ENCODE measurements at places on chromosomes 11 and 22. TPM values are rescaled to one million over a fixed set of nuclear protein-coding genes. Genes with fewer than 3 reads are reported as not detected.

DNA sequence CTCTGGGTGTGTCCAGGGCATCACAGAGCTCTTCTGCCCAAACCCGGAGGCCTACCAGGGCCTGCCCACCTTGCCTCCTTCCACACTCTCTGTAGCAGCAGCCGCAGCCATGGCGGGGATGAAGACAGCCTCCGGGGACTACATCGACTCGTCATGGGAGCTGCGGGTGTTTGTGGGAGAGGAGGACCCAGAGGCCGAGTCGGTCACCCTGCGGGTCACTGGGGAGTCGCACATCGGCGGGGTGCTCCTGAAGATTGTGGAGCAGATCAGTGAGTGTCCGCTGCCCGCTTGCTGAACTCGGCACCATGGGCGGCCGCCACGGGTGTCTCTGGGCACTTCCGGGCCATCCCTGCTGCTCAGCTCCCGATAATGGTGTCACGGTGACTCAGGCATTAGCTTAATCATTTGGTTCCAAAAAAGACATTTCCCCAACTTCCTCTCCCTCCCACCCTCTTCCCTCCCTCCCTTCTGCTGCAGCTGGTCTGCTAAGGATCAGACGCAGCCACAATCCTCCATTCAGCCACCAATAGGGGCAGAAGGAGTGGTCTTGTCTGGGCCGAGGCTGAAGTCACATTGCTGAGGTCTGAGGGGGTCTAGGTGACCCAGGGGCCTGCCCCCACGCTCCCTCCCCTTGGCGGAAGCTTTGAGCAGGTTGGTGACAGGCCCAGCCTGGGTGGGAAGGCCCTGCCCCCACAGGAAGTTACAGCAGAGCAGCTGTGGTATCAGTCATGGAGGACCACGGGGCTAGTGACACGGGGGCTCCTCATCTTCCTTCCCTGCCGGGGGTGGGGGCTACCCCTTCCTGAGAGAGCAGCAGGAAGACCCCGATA lies 950 bp downstream of the FERMT3 start:
- DNase-seq, result no peak

Gene IGLL5
- not detected for total RNA-seq

DNA sequence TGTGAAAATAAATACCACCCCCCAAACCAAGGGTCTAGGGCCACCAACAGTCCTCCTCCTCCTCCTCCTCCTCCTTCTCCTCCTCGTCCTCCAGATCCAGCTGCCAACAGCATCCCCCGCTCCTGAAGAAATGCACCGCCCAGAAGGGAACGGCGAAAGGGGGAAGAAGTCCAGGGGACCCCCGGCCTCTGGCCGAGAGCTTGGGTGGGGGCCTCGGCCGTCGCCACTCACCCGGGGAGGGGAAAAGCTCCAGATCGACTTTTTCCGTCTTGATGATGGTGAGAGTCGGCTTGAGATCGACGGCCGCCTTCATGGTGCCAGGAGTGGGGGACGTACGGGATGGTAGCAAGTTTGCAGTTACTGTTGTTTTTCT lies 65.7 kb downstream of the ETS1 start:
- DNase-seq, result no peak

- DNase-seq, result no peak
Measured at GRCh38 chr11:35387111-35387982, 32.0 kb downstream of the SLC1A2 start.

DNA sequence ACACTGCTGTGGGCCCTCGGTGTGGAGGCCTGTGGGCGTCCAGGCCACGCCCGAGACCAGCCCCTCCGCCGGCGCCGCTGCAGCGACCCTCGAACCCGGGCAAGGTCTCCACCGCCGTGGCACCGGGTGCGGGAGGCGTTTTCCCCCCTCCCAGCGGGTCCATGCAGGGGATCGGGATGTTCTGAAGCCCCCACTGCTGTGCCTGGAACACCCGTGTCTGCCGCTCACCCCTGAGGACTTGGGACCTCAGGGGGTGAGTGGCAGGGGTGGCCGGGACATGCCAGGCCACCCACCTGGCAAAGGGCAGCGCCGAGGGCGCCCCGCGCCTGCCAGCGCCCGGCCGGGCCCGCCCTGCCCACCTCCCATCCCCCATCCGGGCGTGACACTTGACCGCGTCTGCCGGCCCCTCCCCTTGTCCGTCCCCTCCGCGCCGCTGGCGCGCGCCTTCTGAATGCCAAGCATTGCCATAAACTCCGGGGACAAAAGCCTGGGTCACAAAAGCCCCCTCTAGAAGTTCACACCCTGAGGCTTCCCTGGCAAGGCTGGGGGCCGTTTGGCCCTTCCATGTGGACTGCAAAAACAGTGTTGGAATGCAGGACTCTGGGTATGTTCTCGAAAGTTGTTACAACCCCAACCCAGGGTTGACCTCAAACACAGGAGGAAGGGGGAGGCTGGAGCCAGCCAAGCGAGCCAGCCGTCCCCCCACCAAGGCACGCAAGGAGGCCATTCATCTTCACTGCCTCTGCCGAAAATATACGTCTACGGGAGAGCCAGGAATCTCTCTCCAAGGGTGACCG lies 819 bp upstream of the KCNQ1OT1 start:
- DNase-seq, result no peak

All from mammary epithelial cell (primary cell).